Immature natural killer cell (primary cell): ENCODE measurements at places on chromosomes 4 and X.
A peak's percentile ranks its signal among the peaks of the same experiment; 100 is the strongest.

DNA sequence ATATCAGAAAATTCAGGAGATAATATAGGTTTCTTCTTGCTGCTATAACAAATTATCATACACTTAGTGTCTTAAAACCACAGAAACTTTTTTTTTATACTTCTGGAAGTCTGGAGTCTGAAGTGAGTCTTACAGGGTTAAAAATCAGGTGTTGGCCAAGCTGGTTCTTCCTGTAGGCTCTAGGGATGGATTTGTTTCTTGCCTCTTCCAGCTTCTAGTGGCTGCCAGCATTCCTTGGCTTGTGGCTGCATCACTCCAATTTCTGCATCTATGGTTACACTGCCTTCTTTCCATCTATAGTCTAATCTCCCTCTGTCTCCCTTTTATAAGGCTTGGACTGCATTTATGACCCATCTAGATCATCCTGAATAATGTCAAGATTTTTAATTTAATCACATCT, 68.7 kb downstream of the ANTXR2 start:
- DNase-seq, result no peak

DNA sequence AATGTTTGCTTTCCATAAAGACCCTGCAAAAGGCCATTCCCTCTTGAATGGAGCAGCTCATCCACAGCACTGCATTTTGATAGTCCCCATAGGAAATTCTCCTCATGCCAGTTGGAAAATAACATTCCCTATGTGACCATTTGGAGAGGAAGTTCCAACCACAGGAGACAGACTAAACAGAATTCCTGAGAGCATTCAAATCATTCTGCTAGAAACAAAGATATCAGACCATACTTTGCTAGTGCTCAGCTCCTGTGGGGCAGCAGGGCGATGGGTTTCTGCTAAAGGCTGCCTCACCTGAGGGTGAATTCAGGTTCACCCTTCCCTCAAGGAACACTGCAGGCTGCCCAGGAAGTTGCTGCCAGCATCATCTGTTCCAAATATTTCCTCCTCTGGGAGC, 58.8 kb downstream of the LNX1 start:
- DNase-seq, result no peak

DNA sequence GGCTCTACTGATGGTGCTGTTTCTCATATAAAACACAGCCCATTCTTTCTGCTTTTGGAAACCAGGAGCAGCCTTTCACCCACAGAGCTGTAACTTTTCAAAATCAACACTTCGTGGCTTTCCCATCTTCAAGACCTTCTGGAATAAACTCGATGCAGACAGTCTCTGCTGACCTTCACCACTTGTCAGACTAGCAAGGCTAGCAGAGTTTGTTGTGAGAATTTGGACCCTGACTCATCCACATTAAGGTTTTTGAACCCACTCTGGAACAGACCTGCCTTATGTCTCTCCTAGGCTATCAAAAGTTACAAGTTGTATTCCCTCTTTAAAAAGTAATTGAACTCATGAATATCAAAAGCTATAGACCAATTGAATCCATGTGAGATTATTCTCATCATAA, 88.6 kb downstream of the MAML3 start:
- no peak for DNase-seq

GRCh38 chrX:2423282-2423681, 77.5 kb downstream of the DHRSX start:
- DNase-seq, result no peak

- peak; percentile 76 for DNase-seq
Observed at GRCh38 chr4:15765910-15766697, 12.0 kb upstream of the CD38 start.

DNA sequence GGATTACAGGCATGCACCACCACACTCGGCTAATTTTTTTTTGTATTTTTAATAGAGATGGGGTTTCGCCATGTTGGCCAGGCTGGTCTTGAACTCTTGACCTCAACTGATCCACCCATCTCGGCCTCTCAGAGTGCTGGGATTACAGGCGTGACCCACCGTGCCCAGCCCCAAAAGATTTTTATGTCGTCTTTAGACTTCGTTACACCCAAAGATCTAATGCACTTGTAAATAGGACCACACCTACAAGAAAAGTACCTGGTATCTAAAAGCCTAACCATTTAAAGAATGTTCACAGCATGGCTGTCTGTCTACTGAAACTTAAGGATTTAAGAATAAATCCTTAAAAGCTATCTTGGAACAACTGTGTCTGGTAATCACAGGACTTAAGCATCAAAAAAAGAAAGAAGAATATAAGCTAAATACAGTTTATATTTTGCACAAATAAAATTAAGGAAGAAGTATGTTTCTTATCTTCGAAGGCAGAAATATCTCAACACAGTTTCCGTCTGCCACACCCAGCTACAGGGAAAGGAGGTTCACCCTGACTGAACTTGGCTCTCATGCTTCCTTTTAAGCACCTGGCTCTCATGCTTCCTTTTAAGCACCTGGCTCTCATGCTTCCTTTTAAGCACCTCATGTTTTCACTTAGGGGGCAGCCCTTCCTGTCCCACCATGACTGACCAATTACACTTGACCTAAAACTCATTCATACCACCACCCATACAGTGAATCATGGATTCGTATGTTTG, 92.0 kb upstream of the STS start:
- DNase-seq, result no peak

- no peak for DNase-seq
Observed at GRCh38 chrX:52544147-52544840, 27.4 kb upstream of the XAGE1B start.

GRCh38 chr4:111510535-111510934, 634.7 kb upstream of the FAM241A start:
- no peak for DNase-seq

DNA sequence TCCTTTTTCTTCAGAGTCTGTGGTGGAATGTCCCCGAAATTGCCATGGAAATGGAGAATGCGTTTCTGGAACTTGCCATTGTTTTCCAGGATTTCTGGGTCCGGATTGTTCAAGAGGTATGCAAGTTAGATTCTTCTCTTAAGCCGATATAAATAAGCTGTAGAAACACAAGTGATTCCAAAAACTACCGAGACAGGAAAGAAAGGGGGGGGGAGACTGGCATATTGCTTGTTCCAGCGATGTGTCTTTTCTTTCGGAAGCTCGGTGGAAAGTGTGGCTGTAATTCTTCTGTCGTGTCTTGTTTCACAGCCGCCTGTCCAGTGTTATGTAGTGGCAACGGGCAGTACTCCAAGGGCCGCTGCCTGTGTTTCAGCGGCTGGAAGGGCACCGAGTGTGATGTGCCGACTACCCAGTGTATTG, 236.9 kb downstream of the DCTD start:
- DNase-seq, result no peak

DNA sequence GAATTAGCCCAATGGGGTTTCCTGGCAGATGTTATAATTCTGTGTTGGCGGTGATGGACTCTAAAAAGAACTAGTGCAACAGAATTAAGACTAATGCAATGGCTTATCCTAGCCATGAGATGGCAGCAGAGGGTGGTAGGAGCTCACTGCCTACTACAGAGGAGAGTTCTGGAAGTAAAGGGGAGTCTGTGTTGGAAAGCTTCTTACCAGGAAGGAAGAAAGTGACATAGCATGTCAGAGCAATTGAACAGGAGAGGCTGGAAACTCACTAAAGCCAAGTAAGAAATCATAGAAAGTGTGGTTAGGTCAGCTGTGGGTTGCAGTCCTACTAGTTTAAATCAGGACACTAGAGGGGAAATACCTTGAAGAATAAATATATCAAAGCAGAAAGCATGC, 6.3 kb upstream of the TRPC5OS start:
- DNase-seq, result peak; percentile 2

- DNase-seq, result no peak
Observed at GRCh38 chrX:110321670-110322069, 3.8 kb upstream of the AMMECR1 start.

GRCh38 chr4:158850800-158851644, 82.2 kb downstream of the FNIP2 start:
- peak; percentile 25 for DNase-seq

GRCh38 chr4:10055871-10056270, 34.6 kb upstream of the SLC2A9 start:
- no peak for DNase-seq

- DNase-seq, result no peak
Observed at GRCh38 chrX:7154041-7154597, 6.2 kb upstream of the PUDP start.

DNA sequence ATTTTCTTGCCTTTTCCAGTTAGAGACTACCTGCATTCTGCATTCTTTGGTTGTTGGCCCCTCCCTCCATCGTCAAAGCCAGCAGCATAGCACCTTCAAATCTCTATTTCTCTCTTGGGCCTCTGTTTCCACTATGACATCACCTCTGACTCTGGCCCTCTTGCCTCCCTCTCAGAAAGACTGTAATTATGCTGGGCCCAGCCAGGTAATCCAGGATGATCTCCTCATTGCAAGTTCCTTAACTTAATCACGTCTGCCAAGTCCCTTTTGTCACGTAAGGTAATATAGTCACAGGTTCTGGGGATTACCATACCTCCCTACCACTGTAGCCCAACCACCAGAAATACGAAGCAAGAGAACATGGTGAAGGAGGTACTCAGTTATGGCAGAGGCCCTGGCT, 39.3 kb upstream of the NYX start:
- no peak for DNase-seq

- DNase-seq, result no peak
Observed at GRCh38 chr4:183272384-183272783, 47.7 kb downstream of the CLDN22 start.

DNA sequence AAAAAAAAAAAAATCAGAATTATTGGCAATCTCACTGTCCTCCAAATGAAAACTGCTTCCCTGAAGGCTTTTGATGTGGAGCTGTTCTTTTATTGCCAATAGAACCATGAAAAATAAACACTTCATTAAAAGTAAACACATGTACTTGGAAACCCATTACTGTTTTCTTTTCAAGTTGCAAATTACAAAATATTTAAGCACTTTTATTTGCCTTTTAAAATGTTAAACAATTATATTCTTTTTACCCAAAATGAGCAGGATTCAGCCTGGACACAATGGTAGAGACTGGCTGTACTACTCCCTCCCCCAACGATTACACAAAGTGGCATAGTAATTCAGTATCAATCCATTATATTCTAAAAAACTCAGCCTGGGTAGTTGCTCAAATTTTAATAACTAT, 60.9 kb downstream of the SH2D1A start:
- DNase-seq, result no peak

- DNase-seq, result no peak
Observed at GRCh38 chr4:147425019-147425418, 55.9 kb upstream of the EDNRA start.

- DNase-seq, result no peak
Observed at GRCh38 chr4:148116264-148116663, 325.9 kb downstream of the NR3C2 start.

- DNase-seq, result no peak
Observed at GRCh38 chr4:41877020-41877796, 58.0 kb upstream of the TMEM33 start.

- no peak for DNase-seq
Observed at GRCh38 chr4:176988226-176988625, 195.5 kb upstream of the VEGFC start.

DNA sequence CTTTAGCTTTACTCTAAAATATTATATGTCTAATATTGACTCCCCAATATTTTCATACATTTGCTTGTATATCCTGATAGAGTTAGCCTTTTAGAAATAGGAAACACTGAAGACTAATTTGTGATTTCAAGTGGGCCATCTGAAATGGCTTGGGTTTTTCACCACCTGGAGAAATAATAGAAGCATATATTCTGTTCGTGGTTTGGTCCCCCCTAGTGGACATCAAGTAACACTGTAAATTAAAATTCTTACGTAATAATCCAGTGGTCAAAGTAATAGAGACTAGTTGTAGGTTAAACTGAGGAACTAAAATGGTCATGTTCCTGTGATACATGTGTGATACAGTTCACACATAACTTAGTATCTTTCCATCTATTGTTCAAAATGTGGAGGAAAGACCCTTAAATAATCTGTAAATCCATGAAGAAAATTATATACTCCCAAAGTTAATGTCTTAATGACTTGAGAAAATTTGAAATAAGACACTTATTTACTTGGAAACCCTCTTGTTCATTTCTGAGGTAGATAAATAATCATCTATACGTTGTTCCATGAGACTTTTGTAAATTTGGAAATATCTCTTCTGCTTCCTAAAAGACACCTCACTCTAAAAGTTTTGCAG, 79.8 kb upstream of the SMARCAD1 start:
- no peak for DNase-seq

GRCh38 chrX:44974451-44974850, 101.5 kb downstream of the KDM6A start:
- DNase-seq, result no peak

- DNase-seq, result no peak
Observed at GRCh38 chr4:2313366-2313765, 51.5 kb upstream of the MXD4 start.

- no peak for DNase-seq
Observed at GRCh38 chr4:185813133-185813532, 1.1 kb upstream of the SORBS2 start.

GRCh38 chr4:174764105-174764729, 64.8 kb downstream of the GLRA3 start:
- no peak for DNase-seq

- no peak for DNase-seq
Observed at GRCh38 chr4:61194571-61194970, 5.6 kb upstream of the ADGRL3 start.

- no peak for DNase-seq
Observed at GRCh38 chrX:118507766-118508165, 12.2 kb downstream of the DOCK11 start.

DNA sequence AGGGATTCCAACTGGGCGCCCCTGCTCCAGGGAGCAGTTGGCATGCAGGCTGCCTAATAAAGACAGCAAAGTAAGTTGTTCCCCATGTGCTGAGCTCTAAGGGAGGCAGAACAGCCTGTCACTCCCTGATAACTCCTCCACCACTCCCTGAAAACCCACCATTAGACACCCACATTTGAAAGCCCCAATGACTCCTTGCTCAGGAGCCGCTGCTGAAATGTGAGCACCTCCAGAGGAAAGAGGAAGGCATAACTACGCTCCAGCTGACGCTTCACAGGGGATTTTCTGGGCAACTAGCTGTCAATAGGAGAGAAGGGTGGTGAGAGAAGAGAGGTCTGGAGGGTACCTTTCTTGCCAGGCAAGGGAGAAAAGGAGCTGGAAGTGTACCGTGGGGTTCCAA, 62.5 kb downstream of the NPY1R start:
- no peak for DNase-seq

DNA sequence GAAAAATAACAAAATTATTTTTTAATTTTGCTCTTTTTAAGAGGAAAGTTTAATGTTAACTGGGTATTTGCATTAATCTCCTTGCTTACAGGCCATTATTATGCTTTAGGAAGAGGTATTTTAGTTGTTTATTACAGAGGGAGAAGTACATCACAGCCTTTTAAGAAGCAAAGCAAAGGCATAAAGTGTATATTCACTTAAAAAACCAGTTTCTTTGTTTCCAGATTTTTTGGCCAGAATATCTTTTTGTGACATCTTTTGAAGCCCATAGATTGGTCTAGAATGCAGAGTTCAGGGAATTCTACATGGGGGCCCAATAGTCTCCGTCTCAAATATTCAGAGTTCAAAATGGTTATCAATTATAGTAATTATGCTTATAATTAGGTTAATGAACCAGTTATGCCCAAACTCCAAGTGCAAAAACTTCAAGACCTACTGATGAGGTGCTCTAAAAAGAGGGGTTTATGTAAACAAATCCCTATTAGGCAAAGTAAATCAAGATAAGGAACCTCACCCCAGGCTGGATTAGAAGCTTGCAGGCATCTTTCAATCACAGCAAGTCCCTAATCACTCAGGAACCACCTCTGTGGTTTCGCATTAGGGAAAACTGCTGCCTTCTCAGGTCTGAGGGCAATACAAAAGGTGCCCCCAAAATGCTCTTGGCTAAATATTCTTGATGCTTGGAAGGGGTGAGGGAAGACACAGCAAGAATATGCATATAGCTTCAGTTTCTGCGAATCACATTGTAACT, 1.4 kb downstream of the CXXC4 start:
- no peak for DNase-seq

- no peak for DNase-seq
Observed at GRCh38 chr4:175127314-175127713, 209.2 kb downstream of the ADAM29 start.
